ENCODE measurements at places on chromosomes 6 and 20. TPM values are rescaled to one million over a fixed set of nuclear protein-coding genes. Genes with fewer than 3 reads are reported as not detected.

GNAS-AS1 gene
- not detected for total RNA-seq

SLC17A3 gene
- not detected for total RNA-seq

EFCAB8 gene
- not detected for total RNA-seq

TRIM10 gene
- not detected for total RNA-seq

SAYSD1 gene
- total RNA-seq = 15.3 TPM

DDX43 gene
- total RNA-seq = 0.09 TPM

C6orf118 gene
- total RNA-seq = not detected

PPIL6 gene
- total RNA-seq = 0.94 TPM

COL21A1 gene
- total RNA-seq = 151 TPM

PRICKLE4 gene
- 0.43 TPM for total RNA-seq

MCCD1 gene
- not detected for total RNA-seq

PGK2 gene
- total RNA-seq = not detected

DNAJC5 gene
- total RNA-seq = 43.6 TPM

FAM209B gene
- total RNA-seq = not detected

MUCL3 gene
- not detected for total RNA-seq

RBPJL gene
- not detected for total RNA-seq

EEF1E1 gene
- 16.7 TPM for total RNA-seq

WFDC10B gene
- not detected for total RNA-seq

TMEM74B gene
- not detected for total RNA-seq

PGC gene
- not detected for total RNA-seq

CTCFL gene
- 0.23 TPM for total RNA-seq

MAS1 gene
- total RNA-seq = not detected

MEP1A gene
- total RNA-seq = not detected

PRND gene
- not detected for total RNA-seq

CYP21A2 gene
- total RNA-seq = 0.23 TPM

SLC17A2 gene
- total RNA-seq = 1.7 TPM

NOX3 gene
- not detected for total RNA-seq

SLC25A27 gene
- 2.0 TPM for total RNA-seq

RNF182 gene
- 0.70 TPM for total RNA-seq
